PC-9 (cell line): ENCODE measurements at places on chromosomes 3 and 15.

GRCh38 chr3:15815696-15816095 is 17.9 kb upstream of the ANKRD28 start:
- DNase-seq, result peak; percentile 35

- DNase-seq, result peak; percentile 79
These were observed 221.8 kb downstream of the CBLB start for GRCh38 chr3:105647047-105647446.

GRCh38 chr3:38311941-38312340 is 29.8 kb downstream of the SLC22A14 start:
- no peak for DNase-seq

DNA sequence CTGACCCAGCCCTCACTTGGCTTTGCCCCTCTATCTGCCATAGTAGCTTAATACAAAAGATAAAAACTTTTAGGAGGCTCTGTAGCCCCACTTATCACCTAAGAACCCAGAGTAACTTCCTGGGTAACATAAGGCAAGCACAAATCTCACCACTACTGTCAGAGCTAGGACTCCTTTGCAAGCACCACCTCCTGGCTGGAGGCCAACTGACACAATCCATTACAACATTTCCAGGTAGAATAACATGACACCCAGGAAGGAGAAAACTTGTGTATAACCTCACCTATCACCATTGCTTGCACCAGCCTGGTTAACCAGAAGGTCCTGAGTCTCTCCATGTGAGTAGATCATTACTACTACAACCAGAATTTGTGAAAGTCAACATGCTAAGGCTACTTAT is 230.0 kb downstream of the TUSC7 start:
- DNase-seq, result no peak

GRCh38 chr3:12300137-12300536 is 11.3 kb downstream of the PPARG start:
- DNase-seq, result no peak

DNA sequence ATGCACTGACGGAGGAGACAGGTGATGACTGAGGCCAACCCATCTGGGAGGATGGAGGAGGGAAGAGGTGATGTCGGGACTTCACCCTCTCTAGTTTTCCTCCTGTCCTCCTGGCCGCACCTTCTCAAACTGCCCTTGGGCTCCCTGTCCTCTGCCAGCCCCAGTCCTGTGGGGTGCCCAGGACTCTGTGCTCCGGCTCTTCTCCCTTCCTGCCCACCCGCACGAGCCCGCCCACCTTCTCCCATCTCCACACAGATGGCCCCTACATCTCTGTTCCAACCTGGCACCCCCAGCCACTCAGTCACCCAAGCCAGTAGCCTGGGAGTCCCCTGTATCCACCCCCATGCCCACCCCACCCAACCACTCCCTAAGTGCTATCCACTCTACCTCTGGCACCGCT is 206.7 kb upstream of the LINGO1 start:
- no peak for DNase-seq
